ENCODE measurements at places on chromosomes 7 and 10.

DNA sequence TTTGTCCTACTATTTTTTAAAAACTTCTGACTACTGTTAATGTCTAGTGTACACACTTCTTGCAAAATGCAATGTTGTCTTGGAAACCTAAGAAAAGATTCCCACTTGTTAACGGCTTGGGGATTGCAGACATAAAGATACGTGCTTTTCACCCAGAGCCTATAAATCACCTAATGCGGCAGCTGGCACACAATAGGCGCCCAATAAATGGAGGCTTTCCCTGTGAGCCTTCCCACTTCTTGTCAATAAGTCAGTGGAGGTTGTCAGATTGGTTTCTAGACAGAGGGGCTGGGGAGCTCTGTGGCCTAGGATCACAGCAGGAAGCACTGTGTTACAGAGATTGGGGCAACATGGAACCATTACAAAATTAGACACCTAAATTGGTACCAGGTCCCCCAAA, 74.7 kb downstream of the VSTM4 start:
- no peak for DNase-seq

GRCh38 chr10:6279540-6280267, 77.0 kb downstream of the PFKFB3 start:
- DNase-seq, result no peak

DNA sequence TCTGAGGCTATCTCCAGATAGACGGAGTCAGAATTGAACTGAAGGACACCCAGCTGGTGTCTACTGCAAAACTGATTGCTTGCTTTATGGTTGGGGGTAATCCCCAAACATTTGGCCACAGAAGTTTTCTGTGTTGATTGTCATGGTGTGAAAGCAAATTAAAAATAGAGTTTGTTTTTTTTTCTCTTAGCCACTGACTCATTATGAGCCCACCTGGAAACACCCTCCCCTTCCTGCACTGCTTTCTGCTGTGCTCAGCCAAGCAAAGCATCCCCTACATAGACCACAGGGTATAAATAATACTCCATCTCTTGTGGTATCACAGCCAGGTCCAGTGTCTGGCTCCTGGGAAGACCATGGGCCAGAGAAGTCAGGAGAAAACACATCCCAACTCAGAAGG, 6.5 kb upstream of the VWC2 start:
- DNase-seq, result no peak

- DNase-seq, result no peak
Measured at GRCh38 chr7:33258491-33258951, 129.2 kb downstream of the BBS9 start.

DNA sequence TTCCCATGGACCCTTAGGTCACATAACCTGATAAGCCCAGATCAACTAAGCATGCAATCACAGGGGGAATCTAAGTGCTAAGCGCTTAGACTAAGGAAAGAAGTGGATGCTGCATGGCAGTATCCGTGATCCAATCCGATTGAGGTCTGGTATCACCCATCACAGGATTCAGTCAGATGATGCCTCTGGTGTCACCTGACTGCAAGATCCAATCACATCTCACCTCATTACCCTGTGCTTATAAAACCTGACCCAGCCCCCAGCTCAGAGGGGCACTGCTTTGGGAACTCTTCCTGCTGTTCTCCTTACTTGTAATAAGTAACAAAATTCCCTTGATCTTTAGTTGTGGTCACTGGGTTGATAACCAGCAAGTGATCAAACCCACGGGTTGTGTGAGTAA, 84.7 kb upstream of the TMEM168 start:
- no peak for DNase-seq

DNA sequence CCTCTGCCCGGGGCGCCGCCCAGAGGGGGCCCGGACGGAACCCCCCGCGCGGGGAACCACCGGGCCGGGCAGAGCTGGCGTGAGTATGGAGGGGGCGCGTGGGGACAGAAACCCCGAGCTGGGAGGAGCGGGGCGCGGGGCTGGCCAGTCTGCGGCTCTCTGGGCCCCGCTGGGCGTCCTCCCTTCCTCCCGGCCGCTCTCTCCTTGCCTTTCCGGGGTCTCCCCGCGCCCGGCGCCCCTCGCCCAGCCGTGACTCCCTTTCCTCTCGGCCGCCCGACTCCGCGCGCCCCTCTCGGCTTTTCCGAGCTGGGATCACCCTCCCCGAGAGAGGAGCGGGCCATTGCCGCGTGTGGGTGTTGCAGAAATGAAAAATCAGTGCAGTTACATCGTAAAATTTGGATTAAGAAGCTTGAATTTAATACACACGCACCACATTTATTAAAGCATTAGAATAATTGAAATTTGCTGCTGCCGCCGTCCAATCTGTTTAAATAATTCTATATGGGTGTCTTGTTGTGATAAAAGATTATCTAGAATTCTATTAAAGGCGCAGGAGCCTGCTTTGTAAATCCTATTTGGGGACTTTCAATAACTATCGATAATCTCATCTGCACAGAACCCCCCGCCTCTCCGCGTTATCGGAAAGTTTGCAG, 9.1 kb downstream of the UNCX start:
- no peak for DNase-seq

DNA sequence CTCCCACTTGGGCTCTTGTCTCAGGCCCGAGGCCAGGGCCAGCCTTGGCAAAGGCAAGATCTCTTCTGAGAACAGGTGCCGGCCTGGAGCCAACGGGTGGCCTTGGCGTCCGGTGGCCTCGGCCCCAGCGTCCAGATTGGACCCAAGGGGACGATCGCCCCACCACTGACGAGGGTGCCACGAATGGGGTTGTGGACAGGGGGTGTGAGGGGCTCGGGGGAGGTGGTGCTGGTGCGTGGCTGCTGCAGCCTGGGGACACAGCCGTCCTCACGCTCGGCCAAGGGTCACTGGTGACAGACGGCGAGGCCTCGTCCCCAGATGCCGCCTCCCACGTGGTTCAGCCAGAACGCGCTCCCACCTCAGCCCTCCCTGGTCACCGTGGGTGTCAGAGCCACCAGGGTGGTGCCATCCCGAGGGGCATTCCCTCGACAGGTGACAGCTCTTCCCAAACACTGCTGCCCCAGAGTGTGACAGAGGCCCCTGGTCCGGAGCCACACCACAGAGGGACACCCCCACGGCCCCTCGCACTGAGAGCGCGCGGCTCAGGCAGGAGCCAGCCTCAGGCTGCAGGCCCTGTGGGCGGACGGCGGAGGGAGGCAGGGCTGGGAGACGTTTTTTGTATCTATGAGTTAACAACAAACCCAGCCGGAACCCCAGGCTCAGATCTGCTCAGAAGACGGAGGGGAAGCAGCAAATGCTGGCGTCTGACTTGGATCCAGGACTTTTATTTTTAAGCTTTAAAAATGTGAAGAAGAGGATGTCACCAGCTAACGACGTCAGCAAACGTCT, 18.5 kb upstream of the CFAP46 start:
- DNase-seq, result no peak

DNA sequence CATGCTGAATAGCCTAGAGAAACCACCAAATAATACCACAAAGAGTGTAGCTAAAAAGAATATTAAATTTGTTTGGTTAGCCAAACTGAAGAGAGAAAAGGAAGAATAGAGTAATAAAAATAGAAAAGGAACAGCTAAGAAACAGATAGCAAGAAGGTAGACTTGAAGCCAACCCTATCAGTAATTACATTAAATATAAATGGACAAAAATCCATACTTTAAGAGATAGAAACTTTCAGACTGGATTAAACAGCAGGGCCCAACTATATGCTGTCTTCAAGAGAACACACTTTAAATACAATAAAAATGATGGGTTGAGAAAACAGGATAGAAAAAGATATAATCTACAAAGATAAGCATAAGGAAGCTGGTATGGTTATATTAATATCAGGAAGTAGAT, 31.2 kb downstream of the IL2RA start:
- no peak for DNase-seq

DNA sequence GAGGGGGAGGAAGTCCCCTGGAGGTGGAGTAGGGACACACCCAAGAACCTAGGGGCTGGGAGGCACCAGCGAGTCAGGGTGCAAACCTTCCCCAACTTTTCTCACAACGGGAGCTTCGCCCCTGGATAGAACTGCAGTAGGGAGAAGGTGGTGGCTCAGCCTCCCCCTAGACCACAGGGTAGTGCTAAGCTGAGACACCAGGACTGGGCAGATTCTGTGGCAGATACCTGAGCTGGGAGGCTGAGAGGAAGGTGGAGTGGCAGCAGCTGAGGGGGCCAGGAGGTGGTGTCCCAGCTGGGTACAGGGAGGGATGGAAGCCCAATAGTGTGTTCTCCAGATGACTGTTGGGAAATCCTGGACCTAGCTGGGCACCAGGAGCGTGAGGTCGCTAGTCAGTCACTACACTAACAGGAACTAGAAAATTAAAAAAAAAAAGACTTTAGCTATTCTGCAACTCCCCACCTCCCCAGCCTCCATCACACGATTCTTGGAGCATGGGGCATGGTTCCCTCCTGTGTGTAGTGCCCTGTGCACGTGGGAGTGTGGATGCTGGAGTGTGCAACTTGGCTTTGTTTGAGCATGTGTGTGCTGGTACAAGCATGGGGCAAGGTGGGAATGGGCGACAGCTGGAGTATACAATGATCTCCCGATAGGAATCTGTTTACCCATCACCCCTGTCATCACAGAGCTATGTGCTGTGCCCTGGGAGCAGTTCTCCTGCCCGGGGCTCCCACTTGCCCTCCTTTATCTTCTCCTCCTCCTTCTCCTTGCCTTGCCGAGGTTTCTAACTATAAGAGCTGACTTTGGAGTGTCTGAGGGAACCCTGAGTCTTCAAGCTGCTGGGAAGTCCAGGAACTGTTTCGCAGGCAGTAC, 8.8 kb upstream of the TRPV6 start:
- no peak for DNase-seq

DNA sequence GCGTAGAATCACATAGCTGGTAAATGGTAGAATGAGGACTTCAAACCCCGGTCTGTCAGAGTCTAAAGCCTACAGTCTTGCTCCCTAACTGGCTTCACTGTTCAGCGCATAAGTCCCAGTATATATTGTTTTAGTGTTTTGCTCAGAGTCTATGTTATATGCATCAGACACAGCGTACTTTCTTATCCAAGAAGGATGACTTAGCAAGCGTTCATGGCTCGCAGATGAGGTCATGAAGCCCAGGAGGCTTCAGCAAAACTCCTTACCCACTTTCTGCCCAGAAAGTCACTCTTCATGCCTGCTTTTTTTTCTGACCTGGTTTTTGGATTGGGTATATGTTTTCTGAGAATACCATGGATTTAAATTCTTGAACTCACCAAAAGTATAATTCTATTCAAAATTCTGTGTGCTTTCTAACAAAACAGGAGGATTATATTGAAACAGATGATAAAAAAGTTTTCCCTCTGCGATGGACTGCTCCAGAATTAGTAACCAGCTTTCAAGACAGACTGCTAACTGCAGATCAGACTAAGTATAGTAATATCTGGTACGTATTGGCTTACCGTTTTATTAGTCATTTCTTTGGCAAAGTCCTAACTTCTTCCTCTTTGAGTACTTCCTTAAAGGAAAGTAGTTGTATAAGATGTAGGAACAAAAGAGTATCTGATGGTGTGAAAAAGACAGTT, 24.6 kb upstream of the BHLHA15 start:
- DNase-seq, result no peak

- DNase-seq, result no peak
Measured at GRCh38 chr7:27239387-27240014, 3.1 kb upstream of the EVX1 start.

- DNase-seq, result no peak
Measured at GRCh38 chr10:129455625-129456024, 11.4 kb upstream of the MGMT start.

GRCh38 chr7:50393547-50394252, 56.5 kb downstream of the FIGNL1 start:
- no peak for DNase-seq

- DNase-seq, result no peak
Measured at GRCh38 chr10:106857728-106858127, 306.8 kb downstream of the SORCS1 start.

DNA sequence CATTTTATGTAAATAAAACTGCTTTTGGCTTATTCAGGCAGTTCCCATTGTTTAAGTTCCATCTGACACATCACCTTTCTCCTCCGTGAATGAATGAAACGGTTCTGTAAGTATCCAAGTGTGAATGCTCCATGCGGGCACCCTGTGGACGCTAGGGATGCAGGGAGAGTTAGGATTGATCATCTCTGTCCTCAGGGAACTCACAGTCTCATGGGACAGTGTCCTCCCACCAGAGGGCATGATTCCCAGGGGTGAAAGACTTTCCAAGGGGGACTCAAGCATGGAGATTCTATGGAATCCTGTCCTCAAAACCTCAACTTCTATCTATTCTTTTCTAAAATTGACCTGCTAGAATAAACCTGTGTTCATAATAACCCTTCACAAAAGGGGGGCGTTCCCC, 98.8 kb downstream of the HECW1 start:
- DNase-seq, result no peak

- no peak for DNase-seq
Measured at GRCh38 chr10:94268652-94269051, 94.1 kb downstream of the NOC3L start.

DNA sequence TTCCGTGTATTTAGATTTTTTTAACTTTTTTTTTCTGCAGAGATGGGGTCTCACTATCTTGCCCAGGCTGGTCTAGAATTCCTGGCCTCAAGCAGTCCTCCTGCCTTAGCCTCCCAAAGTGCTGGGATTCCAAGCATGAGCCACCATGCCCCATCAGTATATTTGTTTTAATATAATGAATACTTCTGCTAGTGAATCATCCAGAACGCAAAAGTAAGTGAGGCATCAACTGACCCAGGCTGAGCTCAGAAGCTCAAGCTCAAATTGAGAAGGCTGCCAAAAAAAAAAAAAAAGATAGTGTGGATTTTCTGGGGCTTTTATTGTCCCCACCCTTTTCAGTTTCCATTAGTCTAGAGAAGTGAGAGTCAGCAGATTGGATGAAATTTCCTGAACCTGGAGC, 39.0 kb upstream of the TECTB start:
- no peak for DNase-seq

GRCh38 chr7:2980401-2981102, 63.1 kb downstream of the CARD11 start:
- no peak for DNase-seq

GRCh38 chr7:24715661-24716479, 41.4 kb downstream of the GSDME start:
- DNase-seq, result peak; percentile 35

DNA sequence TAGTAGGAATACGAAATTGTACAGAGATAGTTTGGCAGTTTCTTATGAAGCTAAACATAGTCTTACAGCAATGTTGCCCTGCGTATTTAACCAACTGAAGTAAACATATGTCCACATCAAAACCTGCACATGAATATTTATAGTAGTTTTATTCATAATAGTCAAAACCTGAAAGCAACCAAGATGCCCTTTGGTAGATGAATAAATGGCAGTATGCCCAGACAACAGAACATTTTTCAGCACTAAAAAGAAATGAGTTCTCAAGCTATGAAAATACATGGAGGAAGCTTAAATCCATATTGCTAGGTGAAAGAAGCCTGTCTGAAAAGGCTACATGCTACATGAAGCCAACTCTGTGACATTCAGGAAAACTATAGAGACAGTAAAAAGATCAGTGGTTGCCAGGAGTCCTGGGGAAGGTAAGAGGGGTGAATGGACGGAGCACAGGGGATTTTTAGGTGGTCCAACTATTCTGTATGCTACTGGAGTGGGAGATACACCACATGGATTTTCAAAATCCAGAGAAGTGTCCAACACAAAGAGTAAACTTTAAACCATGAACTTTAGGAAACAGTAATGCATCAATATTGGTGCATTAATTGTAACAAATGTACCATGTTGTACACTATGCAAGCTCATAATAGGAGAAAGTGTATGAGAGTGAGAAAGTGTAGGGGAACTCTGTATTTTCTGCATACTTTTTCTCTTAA, 17.6 kb downstream of the GPRIN2 start:
- no peak for DNase-seq

- no peak for DNase-seq
Measured at GRCh38 chr7:97078023-97078969, 39.2 kb upstream of the SDHAF3 start.

- DNase-seq, result no peak
Measured at GRCh38 chr10:106502641-106503040, 661.9 kb downstream of the SORCS1 start.
